ENCODE measurements at places on chromosomes 1 and 21.
A peak's percentile ranks its signal among the peaks of the same experiment; 100 is the strongest.

DNA sequence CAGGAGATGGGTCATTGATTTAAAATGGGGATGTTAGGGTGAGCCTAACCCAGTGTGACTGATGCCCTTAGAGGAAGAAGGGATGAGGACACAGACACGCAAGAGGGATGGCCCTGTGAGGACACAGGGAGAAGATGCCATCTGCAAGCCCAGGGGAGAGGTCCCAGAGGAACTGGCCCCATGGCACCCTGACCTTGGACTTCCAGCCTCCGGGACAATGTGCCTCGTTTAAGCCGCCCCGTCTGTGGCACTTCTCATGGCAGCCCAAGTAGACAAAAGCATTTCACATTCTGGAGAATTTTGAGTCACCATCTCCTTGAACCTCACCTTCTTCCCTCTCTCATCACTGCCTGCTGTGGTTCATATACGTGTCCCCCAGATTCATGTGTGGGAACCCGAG, 20.1 kb upstream of the PCBP3 start:
- no peak for DNase-seq

- DNase-seq = peak; percentile 31
These were observed 54.5 kb downstream of the PCNX2 start for GRCh38 chr1:233240829-233241682.

DNA sequence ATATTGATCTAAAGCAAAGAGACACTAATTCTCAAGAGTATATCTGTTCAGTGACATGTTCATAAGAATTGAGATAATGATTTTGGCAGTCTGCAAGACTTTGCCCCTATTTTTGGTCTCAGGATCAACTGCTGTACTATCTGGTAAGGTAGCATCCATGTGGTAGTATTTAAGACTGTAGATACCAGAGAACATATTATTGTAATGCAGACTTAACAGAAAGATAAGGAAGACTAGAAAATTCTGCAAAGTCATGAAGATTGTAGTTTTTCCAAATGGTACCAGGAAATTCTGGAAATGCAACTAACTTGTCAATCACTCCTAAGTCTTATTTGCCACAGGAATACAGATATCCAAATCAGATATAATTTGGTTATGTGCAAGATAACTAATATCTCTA, 35.1 kb downstream of the RNF2 start:
- no peak for DNase-seq

DNA sequence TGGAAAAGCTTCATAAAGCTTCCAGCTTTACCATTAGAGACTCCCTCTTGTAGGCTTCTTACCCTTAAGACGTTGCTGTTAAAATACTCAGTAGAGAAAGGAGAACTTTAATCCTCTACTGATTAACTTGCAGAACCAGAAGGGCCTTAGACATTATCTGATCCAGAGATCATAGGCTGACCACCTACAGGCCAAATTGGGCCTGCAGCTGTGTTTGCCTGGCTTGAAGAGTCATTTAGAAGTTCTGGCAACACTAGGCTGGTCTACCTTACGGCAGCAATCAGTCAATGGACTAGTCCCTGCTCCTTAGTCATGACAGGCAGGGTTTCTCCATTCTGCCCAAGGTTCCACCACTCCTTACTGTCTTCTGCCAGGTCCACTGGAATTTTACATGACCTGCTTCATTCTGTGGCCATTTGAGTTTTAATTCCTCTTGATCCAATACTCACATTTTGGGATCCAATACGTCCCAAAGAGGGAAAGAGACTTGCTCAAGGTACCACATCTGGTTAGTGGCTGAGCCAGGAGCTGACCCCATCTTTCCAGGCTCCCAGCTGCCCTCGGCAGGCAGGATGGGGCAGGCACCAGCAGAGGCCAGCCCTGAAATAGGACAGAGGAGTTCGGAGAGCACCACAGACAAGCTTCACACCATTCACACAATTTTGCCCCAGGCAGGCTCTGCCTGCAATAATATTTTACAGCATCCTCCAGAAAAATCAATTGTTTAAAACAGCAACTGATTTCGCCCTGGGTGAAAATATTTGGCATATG, 96.8 kb downstream of the TNR start:
- no peak for DNase-seq

- DNase-seq = no peak
These were observed 1.1 kb upstream of the GRHL3 start for GRCh38 chr1:24317956-24318614.

DNA sequence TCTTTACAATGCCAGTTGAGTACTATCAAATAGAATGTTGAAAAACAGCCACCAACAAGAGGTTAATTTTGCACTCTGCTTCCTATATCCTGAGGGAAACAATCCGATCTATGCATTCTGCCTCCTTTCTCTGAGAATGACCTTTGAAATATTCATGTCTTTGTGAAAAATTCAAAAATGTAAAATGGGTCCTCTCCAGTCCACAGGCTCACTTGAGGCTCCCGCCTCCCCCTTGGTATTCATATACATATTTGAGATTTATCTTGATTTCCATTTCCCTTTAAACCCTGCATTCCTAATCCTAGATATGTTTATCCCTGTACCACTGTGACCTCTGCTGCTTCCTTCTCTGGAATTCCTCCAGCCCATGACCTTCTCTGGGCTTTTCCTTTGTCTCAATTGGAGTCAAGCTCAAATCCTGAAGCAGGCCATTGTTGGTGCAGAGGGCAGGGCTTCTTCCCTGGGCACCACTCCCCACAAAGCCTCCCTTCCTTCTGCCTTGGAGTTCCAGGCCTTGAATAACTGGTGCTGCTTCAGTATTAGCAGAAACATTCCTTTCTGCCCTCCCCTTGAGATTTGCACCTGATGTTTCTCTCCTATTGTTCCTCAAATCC, 296.8 kb downstream of the PBX1 start:
- DNase-seq = no peak

GRCh38 chr21:28298251-28298672, 694.4 kb downstream of the LTN1 start:
- DNase-seq = no peak

- DNase-seq = no peak
These were observed 8.7 kb downstream of the CAPZB start for GRCh38 chr1:19476450-19477190.

- peak; percentile 75 for DNase-seq
These were observed at the start of gene ADGRL2 for GRCh38 chr1:81800695-81801650. Gene ADGRL2, plus strand, starts transcription at chr1:81800934. Its CDS starts 36,051 bp downstream, at chr1:81836985.

- DNase-seq = no peak
These were observed 28.5 kb downstream of the PLEKHA6 start for GRCh38 chr1:204331275-204331674.

- no peak for DNase-seq
These were observed 489.7 kb upstream of the RGS18 start for GRCh38 chr1:191668525-191668924.

- DNase-seq = no peak
These were observed 5.3 kb downstream of the UHMK1 start for GRCh38 chr1:162502928-162503327.

- no peak for DNase-seq
These were observed 8.0 kb upstream of the SYTL1 start for GRCh38 chr1:27333717-27334279.

GRCh38 chr1:101314244-101314643, 77.4 kb downstream of the S1PR1 start:
- no peak for DNase-seq

DNA sequence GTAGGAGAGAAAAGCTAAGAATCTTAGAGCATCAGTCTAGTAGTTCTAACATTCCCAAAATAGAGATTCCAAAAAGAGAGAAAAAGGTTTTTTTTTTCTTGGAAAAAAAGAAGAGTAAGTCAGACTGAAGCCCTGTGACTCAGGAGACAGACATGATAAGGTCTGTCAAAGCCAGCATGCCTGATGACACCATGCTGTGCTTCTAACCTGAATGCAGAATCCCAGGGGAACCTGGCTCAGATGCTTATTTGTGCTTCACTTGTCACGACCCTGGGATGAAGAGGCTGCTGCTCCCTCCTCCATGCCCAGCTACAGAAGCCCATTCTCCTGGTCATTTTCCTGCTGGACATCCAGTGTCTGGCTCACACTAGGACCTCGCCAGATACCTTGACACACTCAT, 44.3 kb downstream of the ERICH3 start:
- DNase-seq = no peak

DNA sequence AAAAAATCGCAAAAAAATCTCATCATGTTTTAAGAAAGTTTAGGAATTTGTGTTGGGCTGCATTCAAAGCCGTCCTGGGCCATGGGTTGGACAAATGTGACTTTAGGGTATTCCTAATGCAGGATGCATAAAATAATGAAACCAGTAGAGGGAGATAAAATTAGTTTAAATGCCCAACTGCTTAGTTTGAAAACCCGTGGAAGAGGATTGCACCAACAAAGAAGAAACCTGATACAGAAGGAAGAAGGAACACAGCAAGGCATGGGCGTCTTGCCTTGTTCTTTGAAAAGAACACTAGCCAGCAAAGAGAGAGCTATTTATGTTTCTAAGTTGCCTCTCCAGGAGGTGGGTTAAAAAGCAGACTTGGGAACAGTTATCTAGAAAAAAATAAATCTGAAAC, 37.9 kb downstream of the WDR3 start:
- no peak for DNase-seq

GRCh38 chr1:107152395-107152794, 11.6 kb downstream of the NTNG1 start:
- no peak for DNase-seq

GRCh38 chr1:19640363-19641316, 3.5 kb upstream of the NBL1 start:
- peak; percentile 51 for DNase-seq

DNA sequence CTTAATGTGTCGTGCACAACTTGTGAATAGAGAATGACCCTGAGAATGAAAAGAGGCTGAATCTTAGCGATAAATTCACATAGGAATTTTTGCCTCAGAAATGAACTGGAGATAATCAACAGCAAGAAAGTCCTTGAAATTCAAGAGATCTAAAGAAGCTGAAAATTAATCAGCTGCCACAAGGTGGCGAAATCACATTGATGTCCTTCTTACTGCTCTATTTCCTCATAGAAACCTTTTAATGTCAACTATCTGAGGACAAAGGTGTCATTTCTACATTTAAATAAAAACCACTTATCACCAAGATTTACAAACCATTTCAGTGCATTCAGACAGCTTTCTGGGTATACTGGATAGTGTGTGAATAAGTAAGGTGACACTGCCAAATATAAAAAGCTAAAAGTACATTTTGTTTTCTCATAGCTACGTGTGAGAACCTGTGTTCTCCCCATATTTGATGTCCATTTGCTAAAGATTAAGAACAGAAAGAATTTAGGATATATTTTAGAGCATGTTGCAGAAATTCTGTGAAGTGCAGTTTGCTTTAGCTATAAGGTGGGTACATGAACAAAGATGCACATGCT, 485.3 kb upstream of the PTBP2 start:
- DNase-seq = peak; percentile 41

DNA sequence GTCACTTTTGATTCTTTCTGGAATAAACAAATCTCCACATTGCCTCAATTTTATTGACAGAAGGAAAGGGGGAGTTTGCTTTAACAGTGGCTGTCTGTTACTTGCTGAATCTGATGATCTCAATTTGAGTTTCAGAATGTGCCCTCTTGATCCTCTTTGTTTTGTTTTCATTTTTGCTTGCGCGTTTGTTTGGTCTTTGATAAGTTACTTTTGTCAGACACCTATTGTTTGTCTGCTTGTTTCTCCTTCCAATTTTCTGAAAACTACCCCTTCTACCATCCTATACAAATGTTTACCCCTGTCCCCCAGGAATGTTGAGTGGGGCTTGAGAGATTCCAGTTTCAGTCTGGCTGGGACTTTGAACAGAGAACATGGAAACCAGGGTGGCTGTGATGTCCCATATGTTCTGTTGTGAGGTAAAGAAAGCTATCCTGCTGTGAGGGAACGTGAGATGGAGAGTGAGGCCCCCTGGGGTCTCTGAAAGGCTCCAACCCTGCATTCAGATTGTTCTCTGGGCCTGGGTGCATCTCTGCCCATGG, 11.8 kb upstream of the XCL2 start:
- no peak for DNase-seq

GRCh38 chr21:36261459-36261858, 58.5 kb upstream of the MORC3 start:
- DNase-seq = no peak

GRCh38 chr1:177953549-177953948, 16.3 kb downstream of the SEC16B start:
- no peak for DNase-seq

GRCh38 chr1:178273707-178274410, 180.0 kb downstream of the RASAL2 start:
- no peak for DNase-seq

DNA sequence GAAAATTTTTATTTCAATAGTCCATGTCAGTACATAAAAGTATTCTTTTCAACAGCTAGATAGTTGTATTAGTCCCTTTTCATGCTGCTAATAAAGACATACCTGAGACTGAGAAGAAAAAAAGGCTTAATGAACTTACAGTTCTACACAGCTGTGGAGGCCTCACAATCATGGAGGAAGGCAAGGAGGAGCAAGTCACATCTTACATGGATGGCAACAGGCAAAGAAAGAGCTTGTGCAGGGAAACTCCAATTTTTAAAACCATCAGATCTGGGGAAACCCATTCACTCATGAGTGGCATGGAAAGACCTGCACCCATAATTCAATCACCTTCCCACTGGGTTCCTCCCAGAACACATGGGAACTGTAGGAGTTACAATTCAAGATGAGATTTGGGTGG, 50.7 kb downstream of the PTGFR start:
- DNase-seq = no peak

DNA sequence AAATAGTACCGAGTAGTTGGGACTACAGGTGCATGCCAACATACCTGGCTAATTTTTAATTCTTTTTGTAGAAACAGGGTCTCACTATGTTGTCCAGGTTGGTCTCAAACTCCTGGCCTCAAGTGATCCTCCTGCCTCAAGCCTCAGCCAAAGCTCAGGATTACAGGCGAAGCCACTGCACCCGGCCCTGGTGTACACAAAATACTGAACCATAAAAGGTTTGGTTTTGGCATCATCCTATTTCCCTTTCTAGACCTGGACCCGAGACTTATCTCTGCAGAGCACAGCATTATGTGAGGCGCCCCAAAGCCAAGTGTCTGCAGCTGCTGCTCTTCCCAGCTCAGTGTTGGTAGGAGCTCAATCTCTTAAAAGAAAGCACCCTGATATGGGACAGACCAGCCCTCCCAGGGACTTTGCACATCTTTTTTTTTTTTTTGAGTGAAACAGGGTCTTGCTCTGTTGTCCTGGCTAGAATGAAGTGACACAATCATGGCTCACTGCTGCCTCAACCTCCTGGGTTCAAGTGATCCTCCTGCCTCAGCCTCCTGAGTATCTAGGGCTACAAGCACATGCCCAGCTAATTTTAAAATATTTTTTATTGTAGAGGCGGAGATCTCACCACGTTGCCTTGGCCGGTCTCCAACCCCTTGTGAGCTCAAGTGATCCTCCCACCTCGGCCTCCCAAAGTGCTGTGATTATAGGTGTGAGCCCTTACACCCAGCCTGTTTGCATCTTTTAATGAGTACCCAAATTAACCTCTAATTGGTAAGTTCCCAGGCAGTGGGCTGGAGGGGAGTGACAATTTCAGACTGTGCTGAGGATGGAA, 20.4 kb downstream of the TEX35 start:
- no peak for DNase-seq
